Lower leg skin (tissue), 4 donors: ENCODE measurements at places on chromosomes 16 and 17. TPM values are rescaled to one million over a fixed set of nuclear protein-coding genes. Genes with fewer than 3 reads are reported as not detected.

- DNase-seq = no peak
Measured at GRCh38 chr17:41318231-41318630, 2.7 kb upstream of the KRTAP17-1 start.

DNA sequence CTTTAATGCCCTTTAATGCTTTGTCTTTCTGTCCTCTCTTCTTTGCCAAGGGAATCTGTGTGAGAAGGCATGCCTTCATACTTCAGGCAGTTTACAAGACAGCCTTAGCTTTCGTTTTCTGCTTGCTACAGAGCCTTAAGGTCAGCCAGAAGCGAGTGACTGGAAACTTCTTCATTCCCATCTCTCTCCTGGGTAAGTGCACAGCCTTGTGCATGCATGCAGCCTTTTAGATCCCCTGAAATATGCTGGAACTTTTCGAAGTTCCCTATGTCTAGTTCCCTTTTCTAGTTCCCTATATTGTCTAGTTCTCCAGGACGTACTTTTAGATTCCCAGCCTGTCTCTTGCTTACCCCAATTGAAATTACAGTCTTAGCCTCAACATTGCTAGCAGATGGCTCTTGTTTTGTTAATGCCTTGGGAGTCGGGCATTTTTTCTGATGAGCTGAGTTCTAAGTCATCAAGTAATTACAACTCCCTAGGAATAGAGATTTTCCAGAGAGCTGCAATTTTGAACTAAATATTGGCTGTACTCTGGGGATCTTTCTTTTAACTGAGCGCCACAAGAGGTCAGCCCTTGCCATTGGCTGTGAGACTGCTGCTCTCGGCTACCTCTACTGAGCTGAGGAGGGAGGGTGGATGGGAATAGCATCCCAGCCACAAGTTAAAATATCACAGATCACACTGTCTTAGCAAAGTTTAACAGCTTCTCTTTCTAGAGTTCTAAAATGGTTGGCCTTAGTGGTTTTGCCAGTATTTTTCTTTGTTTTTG is 22.7 kb upstream of the PPM1D start:
- DNase-seq = no peak

Gene IGF2BP1
- total RNA-seq = not detected

- DNase-seq = no peak
Measured at GRCh38 chr17:75932852-75933251, 8.0 kb downstream of the FBF1 start.

DNA sequence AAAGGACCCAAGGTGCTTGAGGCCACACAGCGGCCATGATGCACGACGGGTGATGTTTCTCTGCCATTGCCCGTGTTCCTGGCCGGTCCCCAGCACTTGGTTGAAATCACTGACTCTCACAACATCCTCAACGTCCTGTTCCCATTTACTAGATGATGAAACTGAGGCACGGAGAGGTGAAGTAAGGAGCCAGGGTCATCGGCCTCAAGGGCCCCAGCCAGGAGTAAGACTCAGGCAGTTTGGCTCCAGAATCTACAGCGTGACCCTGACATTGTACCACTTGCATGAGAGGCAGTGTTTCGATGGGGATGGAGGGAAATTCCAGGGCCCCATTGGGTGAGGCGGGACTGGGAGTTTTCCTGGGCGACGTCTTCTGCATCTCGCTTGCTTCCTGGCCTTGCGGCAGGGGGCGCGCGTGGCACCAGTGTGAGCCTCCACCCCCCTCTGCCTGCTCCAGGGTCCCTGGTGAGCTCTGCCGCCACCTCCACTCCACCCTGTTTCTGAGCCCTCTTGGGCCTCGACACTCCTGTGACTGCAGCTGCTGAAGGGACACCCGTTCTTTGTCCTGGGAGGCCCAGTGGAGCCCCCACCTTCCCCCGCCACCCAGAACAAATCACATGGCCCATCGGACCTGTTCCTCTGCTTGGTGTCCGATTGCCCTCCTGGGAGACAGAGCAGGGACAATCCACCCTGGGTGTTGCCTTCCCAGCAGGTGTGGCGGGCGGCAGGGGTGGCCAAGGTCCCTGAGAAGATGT is 133.0 kb upstream of the GSE1 start:
- no peak for DNase-seq

DNA sequence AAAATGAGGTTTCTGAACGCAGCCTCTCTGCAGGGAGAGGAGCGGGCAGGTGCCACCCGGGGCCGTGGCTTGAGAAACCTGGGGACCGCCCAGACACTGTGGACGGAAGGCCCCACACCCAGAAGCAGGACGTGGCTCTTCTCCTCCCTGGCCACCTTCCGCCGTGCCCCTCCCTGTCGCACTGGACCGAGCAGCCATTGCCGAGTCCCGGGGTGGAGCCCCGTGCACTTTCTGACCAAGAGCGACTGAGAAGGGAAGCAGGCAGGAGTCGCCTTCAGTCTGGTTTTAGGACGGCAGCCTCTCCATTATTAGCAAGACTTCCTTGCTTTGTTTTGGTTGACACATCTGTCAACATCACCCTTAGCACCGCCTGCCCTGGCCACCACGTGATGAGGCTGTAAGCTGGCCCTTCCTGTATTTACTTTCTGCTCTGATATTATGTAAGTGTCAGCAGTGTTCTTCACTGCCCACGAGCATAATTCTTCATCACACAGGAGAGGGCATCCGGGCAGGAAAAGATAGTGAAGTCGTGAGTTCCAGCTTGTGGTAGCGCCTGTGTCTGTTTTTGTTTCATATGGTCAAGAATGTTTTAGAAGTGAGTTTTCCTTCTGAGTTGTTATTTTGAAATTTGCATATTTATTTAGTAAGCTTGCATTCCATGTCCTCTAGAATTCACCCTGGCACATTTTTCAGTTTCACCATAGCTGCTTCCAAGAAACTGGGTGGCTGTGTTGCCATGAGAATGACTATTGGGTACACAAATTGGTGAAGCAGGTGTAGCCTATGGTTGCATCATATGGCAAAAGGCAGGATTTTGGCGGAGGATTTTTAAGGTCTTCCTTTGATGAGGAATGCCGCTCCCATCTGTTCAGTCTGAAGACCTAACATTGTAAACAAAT is 1.0 kb downstream of the HERPUD1 start:
- DNase-seq = peak; percentile 95

DNA sequence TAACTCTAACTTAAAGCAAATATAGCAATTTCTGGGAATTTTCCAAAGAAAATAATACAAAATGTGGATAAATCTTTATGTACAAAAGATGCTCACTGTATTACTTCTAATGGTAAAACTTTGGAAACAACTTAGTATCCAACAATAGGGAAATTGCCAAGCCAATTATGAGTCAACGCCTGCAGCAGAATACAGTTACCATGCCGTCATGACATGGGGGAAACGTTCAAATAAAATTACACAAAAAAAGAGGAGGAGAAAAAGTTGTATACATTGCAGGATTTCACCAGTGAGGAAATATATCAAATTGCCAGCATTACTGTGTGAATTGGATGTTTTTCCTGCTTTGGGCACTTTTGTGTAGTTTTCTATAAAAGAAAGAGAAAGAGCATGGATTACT is 469.6 kb downstream of the SOX9 start:
- no peak for DNase-seq

DNA sequence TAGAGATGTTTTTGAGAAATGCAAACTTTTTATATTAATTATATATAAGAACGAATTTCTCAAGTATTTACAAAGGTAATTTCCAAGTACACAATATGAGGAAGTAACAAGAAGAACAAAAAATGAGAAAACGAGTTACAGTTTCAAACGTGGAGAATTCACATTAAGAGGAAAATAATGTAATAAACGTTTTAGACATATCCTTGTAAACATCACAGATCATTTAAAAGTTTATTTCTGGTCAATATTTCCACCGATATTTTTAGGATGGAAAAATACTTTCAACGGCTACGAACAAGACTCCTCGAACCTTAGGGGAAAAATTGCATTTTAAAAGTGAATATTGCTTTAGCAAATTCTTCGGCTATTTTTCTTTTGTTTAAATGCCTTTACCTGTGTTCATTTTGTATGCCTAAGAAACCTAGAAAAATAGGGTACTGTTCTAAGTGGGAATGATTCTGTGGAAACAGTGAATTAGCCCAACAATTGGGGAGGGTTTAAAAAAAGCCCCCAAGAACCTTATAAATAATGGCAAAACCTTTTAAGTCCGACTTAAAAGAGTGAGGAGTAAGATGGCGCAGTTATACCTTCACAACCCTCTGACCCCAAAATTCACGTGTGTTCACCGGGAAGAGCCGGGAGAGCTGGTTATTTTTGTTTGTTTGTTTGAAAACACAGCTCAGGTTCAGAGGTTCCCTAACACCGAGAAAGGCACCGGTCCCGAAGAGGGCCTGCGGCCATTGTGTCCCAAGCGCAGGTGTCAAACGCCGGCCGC is 3.3 kb downstream of the HNF1B start:
- DNase-seq = no peak

Gene CHST4
- not detected for total RNA-seq

DNA sequence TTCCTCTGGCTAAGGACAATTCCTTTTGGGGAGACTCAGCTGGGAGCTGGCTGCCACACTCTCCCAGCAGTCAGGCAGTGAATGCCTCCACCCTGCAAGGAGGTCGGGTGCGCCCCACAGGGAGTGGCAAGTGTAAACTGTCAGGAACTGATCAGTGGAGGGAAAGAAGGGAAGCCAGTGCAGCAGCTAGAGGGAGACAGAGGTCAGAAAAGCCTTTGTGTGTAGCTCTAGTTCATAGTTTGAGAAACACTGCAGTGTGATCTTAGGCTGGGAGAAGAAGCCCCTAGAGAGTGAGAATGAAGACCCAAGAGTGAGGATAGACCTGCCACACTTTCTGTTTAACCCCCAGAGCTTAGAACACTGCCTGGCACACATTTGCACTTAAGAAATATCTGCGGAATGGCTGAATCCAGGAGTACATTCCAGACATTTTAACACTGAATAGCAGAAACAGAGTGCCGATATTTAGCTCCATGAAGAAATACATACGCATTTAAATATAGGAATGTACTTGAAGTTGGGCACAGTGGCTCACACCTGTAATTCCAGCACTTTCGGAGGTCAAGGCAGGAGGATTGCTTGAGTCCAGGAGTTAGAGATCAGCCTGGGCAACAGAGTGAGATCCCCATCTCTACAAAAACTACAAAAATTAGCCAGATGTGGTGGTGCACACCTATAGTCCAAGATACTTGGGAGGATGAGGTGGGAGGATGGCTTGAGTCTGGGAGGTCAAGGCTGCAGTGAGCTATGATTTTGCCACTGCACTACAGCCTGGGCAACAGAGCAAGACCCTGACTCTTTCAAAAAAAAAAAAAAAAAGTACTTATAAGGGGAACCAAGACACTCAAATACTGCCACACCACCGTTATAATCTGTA is 11.1 kb upstream of the SLC5A11 start:
- no peak for DNase-seq

- DNase-seq = no peak
Measured at GRCh38 chr17:5832886-5833285, 237.3 kb upstream of the WSCD1 start.

GRCh38 chr16:11207646-11208045 is 48.4 kb downstream of the SOCS1 start:
- DNase-seq = no peak

Gene TPSAB1
- total RNA-seq = 16.4 TPM

- no peak for DNase-seq
Measured at GRCh38 chr16:12141073-12141951, 164.8 kb downstream of the SNX29 start.
